ENCODE measurements at places on chromosomes 5 and 9.
A peak's percentile ranks its signal among the peaks of the same experiment; 100 is the strongest.

DNA sequence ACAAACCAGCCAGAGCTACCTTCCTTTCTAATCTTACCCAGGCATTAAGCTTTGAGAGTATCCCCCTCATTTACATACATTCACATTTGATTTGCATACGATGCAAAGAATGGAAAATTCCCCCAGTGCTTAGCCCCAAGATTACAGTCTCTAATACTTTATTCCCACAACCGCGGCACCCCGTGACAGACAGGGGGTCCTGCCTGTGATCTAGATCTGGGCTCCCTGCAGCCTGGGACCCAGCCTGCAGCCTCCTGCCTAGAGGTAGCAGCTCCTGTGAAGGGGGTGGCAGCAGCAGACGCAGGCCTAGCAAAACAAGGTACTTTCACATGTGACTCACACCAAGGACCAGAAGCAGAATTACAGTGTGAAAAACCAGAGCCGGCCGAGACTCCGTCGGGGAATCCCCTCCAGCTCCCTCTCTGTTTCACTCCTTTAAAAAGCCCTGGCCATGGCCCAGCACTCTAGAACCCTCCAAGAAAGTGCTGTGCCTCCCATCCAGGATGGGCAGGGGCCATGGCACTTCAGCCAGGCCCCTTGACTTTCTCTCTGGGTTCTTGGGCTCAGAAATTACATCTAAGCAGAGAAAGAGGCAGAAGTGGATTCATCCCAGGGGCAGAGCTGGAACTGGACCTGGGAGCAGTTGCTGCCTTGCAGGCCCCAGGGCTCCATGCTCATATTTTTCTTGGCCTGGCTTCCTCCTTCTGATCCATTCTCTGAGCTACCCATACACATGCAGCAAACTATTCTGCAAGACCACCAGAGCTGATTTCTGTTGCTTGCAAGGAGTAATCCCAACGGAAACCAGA is 14.0 kb upstream of the TCF7 start:
- DNase-seq = peak; percentile 47

DNA sequence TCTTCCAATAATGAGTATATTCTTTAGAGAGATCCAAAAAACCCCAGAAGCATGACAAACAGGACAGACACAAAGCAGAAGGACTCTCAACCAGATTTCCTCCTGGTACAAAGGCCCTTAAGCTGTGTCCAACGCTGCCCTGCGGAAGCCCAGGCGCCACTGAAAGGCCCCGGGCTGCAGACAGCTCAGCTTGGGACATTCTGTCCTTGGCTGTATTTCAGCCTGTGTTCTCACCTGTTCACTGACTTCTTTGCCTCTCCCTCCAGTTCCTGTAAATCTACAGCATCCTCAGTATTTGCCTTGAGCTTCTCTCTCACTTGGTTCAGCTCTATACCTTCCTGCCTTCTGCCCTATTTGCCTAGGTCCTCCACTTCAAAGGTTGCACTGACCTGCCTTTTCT is 96.5 kb downstream of the SH3TC2 start:
- no peak for DNase-seq

- DNase-seq = no peak
Observed at GRCh38 chr5:109905906-109906305, 216.2 kb downstream of the MAN2A1 start.

- no peak for DNase-seq
Observed at GRCh38 chr5:174198541-174198940, 153.0 kb downstream of the NSG2 start.

- no peak for DNase-seq
Observed at GRCh38 chr5:52798938-52799337, 11.2 kb downstream of the ITGA1 start.

DNA sequence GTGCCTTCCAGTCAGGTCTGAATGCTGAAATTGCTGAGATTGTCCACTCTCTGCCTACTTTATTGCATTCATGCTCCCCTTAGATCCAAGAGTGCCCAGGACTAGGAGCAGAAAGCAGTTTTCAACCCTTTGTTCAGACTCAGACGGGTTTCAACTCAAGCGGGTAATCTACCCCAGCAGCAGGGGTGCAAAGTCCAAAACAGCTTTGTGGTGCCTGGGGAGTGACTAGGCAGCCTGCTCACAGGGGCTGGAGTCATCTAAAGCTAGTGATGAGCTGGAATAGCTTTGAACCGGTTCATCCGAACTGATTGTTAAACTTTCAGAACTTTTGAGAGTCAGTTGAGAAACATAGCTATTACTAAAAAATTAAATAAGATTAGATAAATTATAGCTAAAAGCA is 71.0 kb upstream of the IQGAP2 start:
- no peak for DNase-seq

Data from stimulated activated CD8-positive, alpha-beta memory T cell treated with anti-CD3 and anti-CD28 coated beads, Interleukin-15, amount 100 ng/mL, for 24 hours (primary cell).